ENCODE measurements at places on chromosomes 3 and 15. TPM values are rescaled to one million over a fixed set of nuclear protein-coding genes. Genes with fewer than 3 reads are reported as not detected.

- DNase-seq = no peak
Observed at GRCh38 chr3:53243785-53244184, 12.0 kb downstream of the TKT start.

DNA sequence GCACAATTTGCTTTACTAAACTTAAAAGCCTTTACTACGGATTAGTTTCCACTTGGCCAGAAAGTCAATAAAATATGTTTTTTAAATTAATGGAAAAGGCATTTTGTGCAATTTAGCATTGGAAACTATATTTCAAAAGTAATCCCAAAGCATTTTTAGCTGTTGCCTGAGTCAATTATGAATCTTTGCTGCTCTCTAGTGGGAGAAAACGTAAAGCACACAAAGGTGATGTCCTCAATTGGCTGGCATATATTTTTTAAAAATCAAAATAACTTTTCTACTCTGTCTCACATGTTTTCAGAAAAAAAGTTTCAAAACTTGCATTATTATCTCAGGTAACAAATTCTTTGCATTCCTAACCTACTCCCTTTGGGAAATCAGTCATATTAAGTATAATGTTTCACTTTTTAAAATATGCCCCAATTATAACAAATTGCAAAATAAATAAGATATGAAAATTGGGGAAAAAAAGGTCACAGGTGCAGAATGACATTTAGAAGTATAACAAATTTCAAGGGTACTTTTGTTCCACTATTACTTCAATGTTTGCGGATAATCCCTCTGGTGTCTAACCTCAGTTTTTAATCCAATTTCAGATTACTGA is 47.2 kb upstream of the TEX55 start:
- no peak for DNase-seq

DNA sequence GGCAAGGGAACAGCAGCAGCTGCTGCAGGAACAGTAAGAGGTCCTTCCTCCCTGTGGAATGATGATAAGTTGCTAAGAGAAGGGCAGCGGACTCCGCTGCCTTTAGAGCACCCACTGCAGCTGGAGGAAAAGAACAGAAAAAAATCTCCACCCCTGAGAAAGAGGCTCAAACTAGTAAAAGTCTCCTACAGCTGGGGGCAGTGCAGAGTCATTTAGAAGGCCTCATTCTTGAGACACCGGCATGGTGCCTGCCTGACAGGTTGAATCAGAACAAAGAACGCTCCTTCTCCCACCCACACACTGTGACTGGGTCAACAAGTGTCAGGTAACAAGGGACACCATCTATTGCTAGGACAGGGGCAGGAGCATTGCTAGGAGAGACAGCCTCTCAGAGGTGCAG is 188.4 kb downstream of the ABHD5 start:
- DNase-seq = no peak

DNA sequence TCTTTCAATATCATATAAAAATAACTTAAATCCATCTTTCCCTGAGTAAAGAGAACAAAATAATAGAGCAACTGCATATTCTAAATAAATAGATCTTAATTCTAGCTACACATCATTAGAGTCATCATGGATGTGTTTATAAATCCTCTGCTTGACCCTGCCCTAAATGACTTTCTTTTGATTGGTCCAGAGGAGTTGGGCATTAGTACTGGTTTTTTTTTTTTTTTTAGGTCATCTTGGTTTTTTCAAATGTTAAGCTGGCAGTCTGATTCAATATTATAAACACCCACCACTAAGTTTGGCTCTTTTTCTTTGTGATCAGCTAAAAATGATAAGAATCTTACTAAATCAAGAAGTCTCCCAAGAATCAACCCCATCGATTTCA is 504.0 kb upstream of the CBLB start:
- DNase-seq = no peak

DNA sequence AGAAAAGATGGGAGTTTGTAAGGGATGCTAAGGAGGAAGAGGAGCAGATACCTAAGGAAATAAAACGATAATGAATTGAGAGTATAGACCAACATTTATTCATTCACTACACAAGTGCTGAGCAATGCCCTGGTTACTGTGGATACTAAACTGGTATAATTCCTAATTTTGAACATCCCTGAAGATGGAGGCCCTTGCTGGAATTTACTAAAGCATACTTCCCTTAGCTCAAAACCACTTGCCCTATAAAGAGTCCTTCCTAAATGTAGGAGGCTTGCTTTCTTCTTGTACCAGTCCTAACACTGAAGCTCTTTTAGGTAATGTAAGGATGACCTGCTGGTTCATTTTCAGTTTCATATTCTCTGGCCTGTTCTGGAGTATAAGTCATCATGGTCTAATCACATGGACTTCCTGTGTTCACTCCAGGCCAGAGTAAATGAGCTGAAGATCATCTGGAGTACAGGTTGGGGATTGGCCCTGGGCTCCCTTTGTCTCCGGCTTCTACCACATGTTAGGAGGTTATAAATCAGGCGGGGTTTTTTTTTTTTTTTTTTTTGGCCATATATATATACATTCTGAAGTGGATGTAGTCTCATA is 40.1 kb upstream of the MTMR10 start:
- DNase-seq = no peak

DNA sequence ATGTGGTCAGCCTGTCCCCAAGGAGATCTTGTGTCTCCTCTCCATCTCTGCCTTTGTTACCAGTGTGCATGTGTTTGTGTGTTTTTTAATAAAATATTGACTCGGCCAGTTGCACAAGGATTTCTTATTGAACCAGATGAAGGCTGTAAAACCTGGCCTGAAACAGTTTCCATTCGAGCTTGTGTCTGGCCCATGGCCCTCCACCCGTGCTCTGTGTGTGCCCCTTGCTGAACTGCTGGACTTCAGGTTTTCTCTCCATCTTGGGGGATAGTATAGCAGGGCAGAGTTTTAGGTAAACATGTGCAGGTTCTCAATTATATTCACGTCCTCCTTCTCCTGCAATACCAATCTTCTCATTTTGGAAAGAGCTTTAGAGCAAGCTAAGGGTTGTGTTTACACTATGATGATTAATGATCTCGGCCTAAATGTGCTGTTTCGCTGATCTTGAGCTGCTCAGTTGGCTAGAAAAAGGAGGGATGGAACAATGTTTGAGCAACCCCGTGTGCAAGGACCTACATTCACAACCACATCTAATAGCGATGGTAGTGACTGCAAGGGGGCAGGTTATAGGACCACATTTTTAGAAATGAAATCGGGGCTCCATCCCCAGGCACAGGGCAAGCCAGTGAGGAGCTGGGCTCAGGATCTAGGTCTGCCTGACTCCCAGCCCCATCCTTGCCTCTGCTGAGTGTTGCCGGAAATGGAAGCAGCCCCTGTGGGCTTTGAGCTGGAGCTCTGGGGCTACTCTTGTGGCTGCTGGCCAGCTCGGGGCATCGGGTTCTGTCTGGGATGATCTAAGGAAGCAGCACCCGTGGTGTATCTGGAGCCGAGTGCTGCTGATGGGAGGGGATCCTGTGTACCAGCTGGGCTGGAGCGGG is 47.7 kb downstream of the CMTM6 start:
- DNase-seq = peak; percentile 46

The TEX9 gene
- total RNA-seq = 0.81 TPM

The FOXL2NB gene
- not detected for total RNA-seq

The MME gene
- total RNA-seq = 66.3 TPM

The GOLGA6L7 gene
- total RNA-seq = not detected

The C3orf20 gene
- 0.13 TPM for total RNA-seq
